ENCODE measurements at places on chromosomes 4 and X.

DNA sequence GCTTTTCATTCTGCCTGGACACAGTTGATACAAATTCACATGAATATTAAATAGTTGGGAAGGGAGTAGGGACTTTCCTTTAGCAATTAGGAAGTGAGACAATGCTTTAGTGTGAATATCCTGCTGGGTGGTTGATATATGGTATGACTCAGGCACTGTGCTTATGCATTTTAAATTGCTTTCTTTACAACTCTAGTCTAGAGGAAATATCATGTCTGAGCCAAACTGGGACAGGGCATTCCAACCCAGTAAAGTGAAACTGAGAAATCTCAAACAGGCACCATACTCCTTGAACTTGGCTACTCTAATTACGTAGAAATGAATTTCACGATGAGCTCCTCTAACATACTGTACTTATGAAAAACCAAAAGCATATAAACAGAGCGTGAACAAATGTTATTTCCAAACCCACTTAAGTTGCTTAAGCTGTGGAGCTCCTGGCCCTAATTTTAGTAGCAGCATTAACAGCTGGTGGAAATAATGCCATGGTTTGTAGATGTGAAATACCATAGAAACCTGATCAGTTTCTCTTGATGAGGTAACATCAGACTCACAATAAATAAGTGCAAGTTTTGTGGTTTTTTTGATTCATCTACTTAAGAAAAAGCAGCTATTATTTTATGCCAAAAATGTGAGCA is 242.9 kb upstream of the GK2 start:
- no peak for DNase-seq

GRCh38 chr4:5865896-5866599 is 26.8 kb downstream of the CRMP1 start:
- no peak for DNase-seq

GRCh38 chr4:139556071-139556723 is at the start of gene SETD7:
TSS of gene SETD7 (minus strand) at chr4:139556219. CDS start at chr4:139556137, 82 bp downstream.
- peak; percentile 26 for DNase-seq

- DNase-seq: no peak
These were observed 242.5 kb upstream of the PRPS2 start for GRCh38 chrX:12548746-12549145.

DNA sequence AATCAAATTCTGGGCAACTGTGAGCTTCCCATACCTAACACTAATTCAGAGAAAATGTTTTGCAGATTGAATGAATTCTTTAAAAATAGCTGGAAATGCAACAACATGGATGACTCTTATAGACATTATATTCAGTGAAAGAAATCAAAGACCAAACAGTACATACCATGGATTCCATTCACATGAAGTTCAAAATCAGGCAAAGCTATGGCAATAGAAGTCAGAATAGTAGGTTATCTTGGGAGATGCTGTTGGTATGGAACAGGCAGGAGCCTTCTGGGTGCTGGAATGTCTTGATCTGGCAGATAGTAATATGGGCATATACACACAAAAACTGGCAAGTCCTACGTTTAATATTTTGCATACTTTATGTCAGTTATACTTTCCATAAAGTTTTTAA is 25.5 kb upstream of the CBLL2 start:
- DNase-seq: no peak

GRCh38 chrX:69060631-69061408 is 104.4 kb downstream of the PJA1 start:
- no peak for DNase-seq

DNA sequence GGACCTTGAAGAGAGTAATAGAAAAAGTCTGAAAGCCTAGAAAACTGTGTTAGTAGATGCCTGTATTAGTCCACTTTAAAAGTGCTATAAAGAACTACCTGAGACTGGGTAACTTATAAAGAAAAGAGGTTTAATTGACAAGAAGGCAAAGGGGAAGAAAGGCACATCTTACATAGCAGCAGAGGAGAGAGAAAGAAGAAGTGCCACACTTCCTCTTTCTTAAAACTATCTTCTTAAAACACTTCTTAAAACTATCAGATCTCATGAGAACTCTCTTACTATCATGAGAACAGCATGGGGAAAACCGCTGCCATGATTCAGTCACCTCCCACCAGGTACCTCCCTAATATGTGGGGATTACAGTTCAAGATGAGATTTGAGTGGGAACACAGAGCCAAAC is 18.8 kb upstream of the COL25A1 start:
- no peak for DNase-seq

GRCh38 chr4:164210377-164210776 is 543.6 kb upstream of the SMIM31 start:
- no peak for DNase-seq
